ENCODE measurements at places on chromosomes 3 and 15. TPM values are rescaled to one million over a fixed set of nuclear protein-coding genes. Genes with fewer than 3 reads are reported as not detected.

The SSUH2 gene
- 0.42 TPM for total RNA-seq

The CCDC33 gene
- total RNA-seq: not detected

The ISLR gene
- total RNA-seq: 165 TPM

The ADAMTSL3 gene
- total RNA-seq: 16.2 TPM

The FAM81A gene
- total RNA-seq: 5.3 TPM

The PARP9 gene
- 27.9 TPM for total RNA-seq

The STRC gene
- 0.30 TPM for total RNA-seq

The TMEM212 gene
- not detected for total RNA-seq

The GNAT1 gene
- not detected for total RNA-seq

The PIGZ gene
- 22.8 TPM for total RNA-seq

The RGMA gene
- 33.0 TPM for total RNA-seq

The LIPC gene
- 17.2 TPM for total RNA-seq

The ZNF501 gene
- 4.8 TPM for total RNA-seq

The COL8A1 gene
- 217 TPM for total RNA-seq

The SLMAP gene
- 66.6 TPM for total RNA-seq

The JMJD7 gene
- total RNA-seq: 11.8 TPM

The IL17RC gene
- 60.4 TPM for total RNA-seq

The RLBP1 gene
- total RNA-seq: not detected

The NPAP1 gene
- not detected for total RNA-seq

The KLHL6 gene
- total RNA-seq: 3.1 TPM

The SPINT1 gene
- 1.1 TPM for total RNA-seq

The EPHB3 gene
- total RNA-seq: 13.8 TPM

The WDR49 gene
- 1.3 TPM for total RNA-seq

The WDR72 gene
- not detected for total RNA-seq

The CNTN3 gene
- total RNA-seq: 3.6 TPM

The ATP13A5 gene
- total RNA-seq: not detected

The ACKR4 gene
- 0.22 TPM for total RNA-seq

The PPP2R3A gene
- total RNA-seq: 12.3 TPM

The PDZRN3 gene
- total RNA-seq: 71.0 TPM

The NPHP3 gene
- total RNA-seq: 92.9 TPM

The IL16 gene
- total RNA-seq: 80.2 TPM

The ZBED2 gene
- not detected for total RNA-seq

The CYP19A1 gene
- total RNA-seq: 6.3 TPM

The STARD9 gene
- 66.6 TPM for total RNA-seq

The CHRM5 gene
- 0.21 TPM for total RNA-seq

The TOP2B gene
- 121 TPM for total RNA-seq

The TMC3 gene
- not detected for total RNA-seq

The RETNLB gene
- total RNA-seq: not detected

The ITIH1 gene
- not detected for total RNA-seq

The NOP10 gene
- 133 TPM for total RNA-seq

The SLITRK3 gene
- not detected for total RNA-seq

The RAB6B gene
- total RNA-seq: 2.0 TPM

The MAP2K5 gene
- total RNA-seq: 10.2 TPM

The SCG5 gene
- total RNA-seq: not detected

The UCN2 gene
- not detected for total RNA-seq

The HGD gene
- total RNA-seq: not detected

The PRR23E gene
- total RNA-seq: not detected

The STAC gene
- total RNA-seq: 4.2 TPM

The COL6A6 gene
- not detected for total RNA-seq

The SHC4 gene
- 47.3 TPM for total RNA-seq

The CLDN16 gene
- total RNA-seq: not detected

The CCR3 gene
- not detected for total RNA-seq

The GOLGA8J gene
- total RNA-seq: not detected

The ASB14 gene
- total RNA-seq: not detected

The GCSAM gene
- under 0.01 TPM for total RNA-seq

The BFSP2 gene
- total RNA-seq: not detected

The XYLB gene
- total RNA-seq: 4.3 TPM

The PTH1R gene
- total RNA-seq: 8.1 TPM

The ESYT3 gene
- total RNA-seq: 6.9 TPM

Data from tibial nerve (tissue), 4 donors.